ENCODE measurements at places on chromosomes 3 and 15.

- no peak for DNase-seq
These were observed 59.1 kb upstream of the NEDD4 start for GRCh38 chr15:56052395-56053045.

- DNase-seq: no peak
These were observed 85.9 kb upstream of the ZPLD1 start for GRCh38 chr3:102348904-102349303.

GRCh38 chr3:65408531-65409175 is 630.1 kb downstream of the MAGI1 start:
- no peak for DNase-seq

- DNase-seq: no peak
These were observed 625.2 kb upstream of the GBE1 start for GRCh38 chr3:82386647-82387046.

DNA sequence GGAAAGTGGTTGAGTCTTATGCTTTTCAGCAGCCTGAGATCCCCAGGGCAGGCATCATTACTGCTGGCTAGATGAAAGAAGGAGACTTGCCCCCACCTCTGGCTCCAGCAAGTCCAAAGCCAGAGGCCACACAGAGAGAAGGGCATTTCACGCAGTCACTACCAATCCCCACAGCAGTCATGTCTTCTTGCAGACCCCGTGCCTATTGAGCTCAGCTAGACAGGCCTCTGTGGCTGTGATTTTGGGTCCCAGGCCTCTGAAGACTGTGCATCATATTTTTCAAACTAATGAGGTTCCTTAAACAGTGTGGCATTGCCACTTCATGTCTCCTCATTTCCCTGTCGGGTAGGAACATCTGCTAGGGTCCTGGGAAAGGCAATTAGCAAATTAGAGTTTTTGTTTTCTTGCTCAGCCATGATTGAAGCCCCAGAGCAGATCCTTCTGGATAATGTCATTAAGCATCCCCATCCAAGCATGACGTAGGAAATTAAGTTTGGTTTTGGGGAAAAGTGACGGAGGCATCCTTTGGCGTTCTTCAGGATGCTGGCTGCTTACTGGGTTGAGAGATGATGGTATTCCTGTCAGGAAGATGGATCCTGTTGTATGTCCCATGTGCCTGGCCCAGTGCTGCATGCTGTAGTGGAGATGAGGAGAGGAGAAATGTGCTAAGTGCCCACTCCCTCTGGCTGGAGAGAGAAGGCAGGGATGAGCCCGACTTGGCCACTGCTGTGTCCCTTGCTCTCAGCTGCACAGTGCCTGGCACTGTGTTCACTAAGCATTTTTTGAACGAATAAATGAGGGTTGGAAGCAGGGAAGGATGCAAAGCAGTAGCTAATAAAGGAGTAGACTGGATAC is 7.0 kb downstream of the SPSB4 start:
- no peak for DNase-seq

GRCh38 chr3:84727616-84728015 is 231.2 kb upstream of the CADM2 start:
- DNase-seq: no peak

GRCh38 chr3:116512281-116512680 is 67.0 kb upstream of the LSAMP start:
- DNase-seq: no peak

GRCh38 chr15:52171386-52171785 is 19.8 kb downstream of the GNB5 start:
- no peak for DNase-seq

DNA sequence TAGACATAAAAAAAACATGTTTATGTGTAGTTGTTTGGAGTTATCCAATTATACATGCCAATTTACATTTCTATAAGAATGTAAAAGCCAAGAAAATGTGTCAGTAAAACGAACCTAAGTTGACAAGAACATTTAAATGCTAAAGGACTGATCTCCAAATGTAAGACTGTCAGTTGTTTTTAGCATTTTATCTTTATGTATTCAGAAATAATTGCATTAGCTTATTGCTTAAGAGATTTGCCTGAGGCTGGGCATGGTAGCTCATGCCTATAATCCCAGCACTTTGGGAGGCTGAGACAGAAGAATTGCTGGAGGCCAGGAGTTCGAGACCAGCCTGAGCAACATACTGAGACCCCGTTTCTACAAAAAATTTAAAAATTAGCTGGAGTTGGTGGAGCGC is 26.9 kb downstream of the PXK start:
- DNase-seq: no peak

GRCh38 chr15:53530761-53531160 is 228.7 kb downstream of the WDR72 start:
- DNase-seq: no peak

DNA sequence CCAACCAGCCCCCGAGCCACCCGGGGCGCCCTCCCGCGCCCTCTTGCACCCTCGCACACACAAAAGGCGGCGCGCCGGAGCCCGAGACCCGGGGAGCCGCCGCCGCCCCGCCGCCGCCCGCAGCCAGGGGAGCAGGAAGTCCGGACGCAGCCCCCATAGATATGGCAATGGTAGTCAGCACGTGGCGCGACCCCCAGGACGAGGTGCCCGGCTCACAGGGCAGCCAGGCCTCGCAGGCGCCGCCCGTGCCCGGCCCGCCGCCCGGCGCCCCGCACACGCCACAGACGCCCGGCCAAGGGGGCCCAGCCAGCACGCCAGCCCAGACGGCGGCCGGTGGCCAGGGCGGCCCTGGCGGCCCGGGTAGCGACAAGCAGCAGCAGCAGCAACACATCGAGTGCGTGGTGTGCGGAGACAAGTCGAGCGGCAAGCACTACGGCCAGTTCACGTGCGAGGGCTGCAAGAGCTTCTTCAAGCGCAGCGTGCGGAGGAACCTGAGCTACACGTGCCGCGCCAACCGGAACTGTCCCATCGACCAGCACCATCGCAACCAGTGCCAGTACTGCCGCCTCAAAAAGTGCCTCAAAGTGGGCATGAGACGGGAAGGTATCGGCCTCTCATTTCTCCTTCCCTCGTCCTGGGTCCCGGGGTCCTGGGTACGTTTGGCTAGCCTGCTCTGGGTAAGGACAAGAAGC is 1.6 kb downstream of the NR2F2 start:
- no peak for DNase-seq

GRCh38 chr3:13276438-13277195 is 143.5 kb downstream of the NUP210 start:
- DNase-seq: no peak

- no peak for DNase-seq
These were observed 81.4 kb downstream of the CHRD start for GRCh38 chr3:184461219-184461618.

DNA sequence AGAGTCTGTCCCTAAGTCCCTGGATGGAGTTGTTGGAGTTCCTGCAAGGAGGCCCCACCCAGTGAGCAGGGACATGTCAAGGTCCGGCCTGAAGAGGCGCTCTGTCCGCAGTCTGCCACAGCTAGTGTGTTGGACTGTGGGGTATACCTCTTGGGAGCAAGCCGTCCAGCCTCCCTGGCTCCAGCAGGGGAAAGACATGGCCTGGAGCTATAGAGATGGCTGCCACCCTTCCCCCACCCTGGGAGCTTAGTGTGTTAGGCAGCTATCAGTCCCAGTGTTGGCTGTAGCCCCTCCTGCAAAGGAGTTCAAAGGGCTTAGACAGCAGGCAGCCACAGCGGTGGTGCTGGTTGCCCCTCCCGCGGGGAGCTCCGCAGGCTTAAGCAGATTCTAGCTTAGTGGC is 20.3 kb downstream of the IMPG2 start:
- no peak for DNase-seq

DNA sequence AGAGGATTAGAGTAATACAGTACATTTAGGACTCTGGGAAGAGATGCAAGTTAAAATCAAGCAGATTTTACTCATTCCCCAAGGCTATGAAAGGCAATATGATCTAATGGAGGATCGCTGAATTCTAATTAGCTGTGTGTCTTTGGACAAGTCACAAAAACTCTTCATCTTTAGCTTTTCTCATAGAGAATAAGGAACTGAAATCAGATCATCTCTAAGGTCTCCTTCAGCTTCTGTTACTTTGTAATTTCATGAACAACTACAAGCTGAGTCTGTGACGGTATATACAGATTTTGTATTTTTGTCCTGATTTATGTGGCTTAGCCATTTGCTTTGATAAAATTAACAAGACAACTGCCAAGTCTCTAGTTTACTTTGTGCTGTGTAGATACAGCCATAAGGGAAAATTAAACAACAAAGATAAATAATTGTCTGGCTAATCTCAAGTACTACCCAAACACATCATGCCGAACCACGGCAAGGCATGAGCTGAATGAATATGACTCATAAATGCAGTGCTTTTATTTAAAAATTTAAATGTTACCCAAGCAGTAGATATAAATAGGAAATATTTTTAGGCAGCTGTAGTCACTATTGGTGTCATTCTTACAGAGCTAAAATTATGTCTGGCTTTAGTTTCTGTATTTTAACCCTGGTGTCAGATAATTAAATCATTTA is 81.5 kb downstream of the GAP43 start:
- DNase-seq: no peak

- no peak for DNase-seq
These were observed 118.8 kb downstream of the MEX3B start for GRCh38 chr15:81926981-81927380.

- no peak for DNase-seq
These were observed 27.1 kb downstream of the FILIP1L start for GRCh38 chr3:100087198-100087597.

DNA sequence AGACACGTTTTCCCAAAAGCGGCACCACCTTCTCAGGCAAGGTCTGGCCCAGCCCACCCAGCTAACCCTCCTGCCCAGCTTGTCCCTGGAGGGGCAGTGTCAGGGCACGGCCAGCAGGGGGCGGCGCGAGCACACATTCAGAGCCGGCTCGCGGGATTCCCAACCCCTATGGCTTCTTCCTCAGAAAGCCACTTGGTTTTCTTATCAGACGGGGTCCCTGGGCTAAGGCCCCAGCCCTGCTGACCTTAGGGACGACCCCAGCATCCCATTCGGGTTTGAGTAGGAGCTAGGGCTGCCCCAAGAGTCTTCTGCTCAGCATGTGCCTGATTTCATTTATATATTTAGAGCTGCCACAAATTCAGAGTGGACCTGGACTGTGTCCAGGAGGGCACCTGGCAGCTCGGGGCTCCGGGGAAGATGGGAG is 14.5 kb downstream of the RLBP1 start:
- peak; percentile 79 for DNase-seq

- DNase-seq: no peak
These were observed 373.7 kb upstream of the NECTIN3 start for GRCh38 chr3:110697961-110698360.

GRCh38 chr15:66692808-66693596 is 9.0 kb upstream of the SMAD6 start:
- no peak for DNase-seq

- no peak for DNase-seq
These were observed 11.0 kb upstream of the GABPB1 start for GRCh38 chr15:50365971-50366370.

DNA sequence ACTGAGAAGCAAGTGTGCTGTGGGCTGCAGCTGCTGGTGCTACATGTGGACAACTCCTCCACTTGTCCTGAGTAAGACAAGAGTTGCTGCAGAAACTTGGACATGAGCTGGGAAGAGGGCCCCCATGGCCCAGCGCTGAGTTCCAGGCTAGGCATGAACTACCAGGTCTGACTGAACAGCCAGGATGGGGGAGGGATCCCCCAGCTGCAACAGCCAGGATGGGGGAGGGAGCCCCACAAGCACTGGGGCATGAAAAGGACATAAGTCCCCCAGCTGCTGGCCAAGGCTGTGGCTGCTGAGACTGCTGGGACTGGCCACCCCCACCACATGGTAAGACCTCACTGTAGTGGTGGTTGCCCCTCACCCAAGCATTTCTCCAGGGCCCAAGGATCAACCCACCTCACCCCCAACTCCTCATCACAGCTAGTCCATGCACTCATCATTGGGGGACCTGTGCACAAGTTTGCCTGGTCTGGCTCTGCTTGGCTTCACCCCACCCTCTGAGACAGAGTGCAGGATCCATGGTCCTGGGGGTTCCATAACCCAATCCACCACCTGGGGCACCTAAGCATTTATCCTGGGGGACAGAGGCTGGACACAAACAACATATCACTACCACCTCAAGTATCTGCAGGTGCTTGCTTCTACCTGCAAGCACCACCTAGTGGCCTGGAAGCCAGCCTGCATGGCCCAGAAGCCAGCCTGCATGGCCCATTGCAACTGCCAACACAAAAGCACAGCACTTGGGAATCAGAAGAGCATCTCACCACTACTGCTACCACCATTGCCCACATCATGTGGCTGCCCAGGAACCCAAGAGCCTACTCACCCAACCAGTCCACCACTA is 84.5 kb upstream of the STT3B start:
- no peak for DNase-seq

- DNase-seq: no peak
These were observed 17.5 kb downstream of the SENP7 start for GRCh38 chr3:101495552-101495951.

- no peak for DNase-seq
These were observed 18.7 kb downstream of the TMEM43 start for GRCh38 chr3:14143271-14144225.

GRCh38 chr3:127081001-127081720 is 98.2 kb downstream of the PLXNA1 start:
- no peak for DNase-seq

GRCh38 chr3:179398574-179399231 is 51.2 kb downstream of the MFN1 start:
- no peak for DNase-seq

- DNase-seq: no peak
These were observed 164.1 kb upstream of the SLCO3A1 start for GRCh38 chr15:91689377-91689776.

GRCh38 chr3:160661660-160662059 is 15.3 kb upstream of the ARL14 start:
- DNase-seq: no peak

- no peak for DNase-seq
These were observed 17.1 kb upstream of the SNX22 start for GRCh38 chr15:64134345-64134829.

DNA sequence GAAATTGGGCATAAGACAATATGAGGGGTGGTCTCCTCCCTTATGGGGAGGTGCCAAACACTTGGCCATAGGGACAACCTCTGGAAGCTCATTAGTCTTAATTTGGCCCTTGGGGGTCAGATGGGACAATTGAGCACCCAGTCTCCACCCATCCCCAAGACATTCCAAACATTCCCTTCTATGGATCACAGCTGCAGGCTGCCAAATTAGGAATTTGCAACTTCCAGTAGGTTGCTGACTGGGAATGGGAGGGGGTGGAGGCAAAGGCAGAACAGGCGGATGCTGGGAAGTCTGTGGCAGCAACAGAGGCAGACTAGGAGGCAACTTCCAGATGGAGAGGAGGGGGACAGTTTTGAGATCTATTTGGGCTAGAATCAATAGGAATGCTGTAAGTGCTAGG is 1.4 kb upstream of the PDHB start:
- DNase-seq: no peak

GRCh38 chr3:29649815-29650547 is 369.1 kb downstream of the RBMS3 start:
- DNase-seq: no peak

Measured in activated naive CD4-positive, alpha-beta T cell treated with anti-CD3 and anti-CD28 coated beads, Interleukin-2, amount 50 U/mL, for 72 hours (primary cell).